GDM1 (cell line): ENCODE measurements at places on chromosomes 3 and 15.

- DNase-seq, result no peak
Measured at GRCh38 chr15:69792823-69793222, 304.9 kb downstream of the TLE3 start.

DNA sequence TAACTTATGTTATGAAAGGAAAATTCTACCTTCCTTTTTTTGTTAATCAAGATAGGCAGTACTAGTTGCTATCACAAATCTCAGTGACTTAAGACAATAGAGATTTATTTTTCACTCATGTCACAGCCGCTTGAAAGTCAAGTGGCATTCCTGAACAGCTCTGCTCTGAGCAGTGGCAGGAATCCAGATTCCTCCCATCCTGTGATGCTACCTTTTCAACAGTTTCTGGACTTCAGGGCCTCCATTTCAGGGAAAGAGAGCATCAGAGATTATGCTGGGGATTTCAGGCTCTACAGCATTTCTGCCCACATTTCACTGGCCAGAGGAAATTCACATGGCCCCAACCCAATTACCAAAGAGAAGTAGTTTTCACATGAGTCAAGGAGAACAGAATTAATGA lies 83.4 kb downstream of the IL1RAP start:
- no peak for DNase-seq

DNA sequence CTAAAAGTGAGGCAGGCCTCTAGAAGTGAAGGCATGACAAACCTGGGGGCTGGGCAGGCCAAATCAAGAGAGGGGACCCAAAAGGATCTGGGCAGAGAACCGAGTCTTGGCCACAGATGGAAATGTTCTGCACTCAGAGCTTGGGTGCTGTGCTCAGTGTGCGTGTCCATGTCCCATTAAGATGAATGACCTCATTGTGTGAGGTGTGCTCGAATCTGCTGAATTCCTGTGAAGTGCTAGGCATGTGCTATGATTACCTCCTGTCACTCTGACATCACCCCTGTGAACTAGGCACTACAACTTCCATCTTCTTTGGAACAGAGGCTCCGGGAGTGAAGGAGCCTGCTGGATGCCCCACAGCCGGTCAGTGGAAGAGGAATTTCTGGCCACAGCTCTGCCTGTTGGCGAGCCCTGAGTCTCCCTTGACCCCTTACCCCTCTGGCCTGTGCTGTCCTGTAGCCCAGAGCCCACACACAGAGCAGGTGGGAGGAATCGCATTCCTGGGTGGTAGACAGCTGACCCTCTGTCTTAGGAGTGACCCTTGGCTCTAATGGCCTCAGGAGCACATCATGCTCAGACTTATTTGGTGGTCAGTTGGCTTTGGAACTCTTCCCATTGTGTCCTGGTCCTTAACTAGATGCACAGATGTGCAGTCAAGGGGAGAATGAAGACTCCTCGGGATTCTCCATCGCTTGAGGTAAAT lies 67.6 kb upstream of the CTDSPL start:
- DNase-seq, result no peak

DNA sequence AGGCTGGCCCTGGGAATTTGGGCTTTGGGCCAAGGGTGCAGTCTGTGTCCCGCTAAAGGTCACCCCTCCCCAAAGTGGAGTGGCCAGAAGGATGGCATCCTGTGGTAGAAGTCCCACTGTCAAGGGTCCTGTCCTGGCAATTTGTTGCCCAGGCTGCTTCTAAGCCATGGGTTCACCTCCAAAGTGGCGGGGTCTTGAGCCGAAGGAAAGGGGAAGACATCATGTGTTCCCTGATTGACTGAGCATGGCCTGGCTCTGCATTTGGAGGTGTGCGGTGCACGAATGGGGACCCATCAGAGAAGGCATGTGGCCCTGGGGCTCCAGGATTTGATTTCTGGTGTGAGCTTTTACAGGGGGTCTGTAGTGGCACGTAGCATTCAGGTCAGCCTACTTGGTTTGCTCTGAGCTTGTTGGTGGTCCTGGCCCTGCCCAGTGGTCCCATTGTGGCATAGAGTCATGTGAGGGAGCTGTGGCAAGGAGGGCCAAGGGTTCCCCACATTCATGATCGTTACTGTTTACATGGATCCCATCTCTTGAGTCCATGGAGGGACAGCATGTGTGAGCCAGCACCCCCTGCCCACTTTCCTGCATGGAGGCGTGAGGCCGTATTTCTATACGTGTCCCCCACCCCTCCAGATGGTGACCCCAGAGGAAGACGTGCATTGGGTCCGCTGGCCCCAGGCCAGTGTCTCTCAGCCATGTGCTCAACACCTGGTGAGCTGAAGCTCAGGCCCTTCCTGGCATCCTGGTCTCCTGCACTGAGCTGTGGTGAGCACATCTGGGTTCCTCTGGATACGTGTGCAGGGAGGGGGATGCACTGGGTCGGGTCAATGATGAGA lies 225.1 kb downstream of the SNRPN start:
- no peak for DNase-seq

DNA sequence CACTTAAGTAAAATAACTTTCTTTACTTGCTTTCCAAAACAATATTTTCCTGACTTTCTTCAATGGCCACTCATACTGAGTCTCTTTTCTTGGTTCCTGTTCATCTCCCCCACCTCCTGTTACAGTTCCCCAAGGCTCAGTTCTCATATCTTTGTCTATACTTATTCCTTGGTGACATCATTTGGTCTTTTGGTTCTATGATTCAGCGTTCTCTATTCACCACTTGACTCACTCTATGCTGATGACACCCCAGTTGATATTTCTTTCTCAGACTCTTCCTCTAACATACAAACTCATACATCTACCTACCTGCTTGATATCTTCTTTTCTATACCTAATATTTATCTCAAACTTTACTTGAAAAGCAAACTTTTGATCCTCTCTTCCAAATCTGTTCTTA lies 85.0 kb upstream of the P3H2 start:
- no peak for DNase-seq

DNA sequence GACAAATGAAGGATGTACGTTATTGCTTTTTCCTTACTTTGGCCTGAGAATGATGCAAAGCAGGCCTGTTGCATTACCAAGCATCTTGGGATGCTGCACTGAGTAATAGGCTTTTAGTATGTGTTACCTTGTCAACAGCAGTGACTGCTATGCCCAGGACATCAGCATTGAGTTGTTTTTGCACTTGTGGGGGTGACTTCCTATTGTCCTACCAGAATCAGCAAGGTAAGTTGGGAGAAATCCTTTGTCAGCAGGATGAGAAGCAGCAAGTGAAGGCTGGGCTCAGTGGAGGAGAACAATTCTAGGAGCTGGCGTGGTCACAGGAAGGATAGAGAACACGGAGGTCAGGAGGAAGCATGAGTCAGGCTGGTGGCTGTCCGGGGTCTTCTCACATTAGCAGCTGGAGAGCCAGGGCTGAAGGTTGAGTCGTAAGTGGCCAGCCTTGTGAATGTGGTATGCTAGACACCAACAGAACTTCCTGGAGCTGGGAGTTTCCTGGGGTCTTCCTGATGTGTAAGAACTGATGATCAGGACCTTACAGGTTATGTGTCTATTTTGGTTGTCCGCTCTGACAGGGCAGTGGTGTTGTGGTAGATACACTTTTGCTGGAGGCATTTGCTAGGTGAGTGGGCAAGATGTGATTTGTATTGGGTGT lies 142.7 kb downstream of the FNDC3B start:
- no peak for DNase-seq

- DNase-seq, result no peak
Measured at GRCh38 chr3:196642434-196642833, 2.9 kb downstream of the NRROS start.

DNA sequence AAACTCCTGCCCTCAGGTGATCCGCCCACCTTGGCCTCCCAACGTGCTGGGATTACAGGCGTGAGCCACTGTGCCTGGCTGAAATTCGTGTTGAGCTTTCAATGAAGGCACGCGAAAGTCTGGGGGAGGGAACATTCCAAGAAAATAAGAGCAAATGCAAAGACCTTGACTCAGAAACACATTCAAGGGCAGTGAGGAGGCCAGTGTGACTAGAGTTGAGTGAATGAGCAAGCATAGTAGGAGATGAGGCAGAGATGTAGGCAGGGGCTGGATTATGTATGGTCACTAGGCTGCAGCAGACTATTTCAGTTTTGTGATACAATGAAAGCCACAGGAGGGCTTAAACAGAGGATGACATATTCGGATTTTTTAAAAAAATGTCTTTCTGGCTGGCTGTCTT lies 67.0 kb downstream of the SCN11A start:
- DNase-seq, result no peak

DNA sequence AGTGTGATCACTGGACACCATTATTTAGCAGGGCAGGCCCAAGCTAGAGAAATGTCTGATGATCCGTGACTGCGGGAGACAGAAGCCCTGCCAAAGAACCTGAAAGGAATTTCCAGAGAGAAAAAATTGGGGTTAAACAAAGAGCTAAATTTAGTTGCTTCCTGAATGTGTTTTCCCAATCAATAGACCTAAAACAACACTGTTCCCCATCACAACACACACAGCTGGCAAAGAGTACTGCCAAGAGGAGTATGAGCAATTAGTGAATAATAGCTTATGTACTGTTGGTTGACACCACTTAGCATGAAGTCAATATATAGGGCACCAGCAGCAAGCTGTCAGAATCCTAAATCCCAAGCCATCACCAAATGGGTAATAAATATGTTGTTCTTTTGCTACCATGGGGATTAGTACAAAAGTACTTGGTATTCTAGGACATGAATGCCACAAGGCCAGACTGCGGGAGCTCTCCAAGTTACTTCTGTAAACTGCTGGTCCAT lies 35.7 kb downstream of the CLK3 start:
- no peak for DNase-seq

DNA sequence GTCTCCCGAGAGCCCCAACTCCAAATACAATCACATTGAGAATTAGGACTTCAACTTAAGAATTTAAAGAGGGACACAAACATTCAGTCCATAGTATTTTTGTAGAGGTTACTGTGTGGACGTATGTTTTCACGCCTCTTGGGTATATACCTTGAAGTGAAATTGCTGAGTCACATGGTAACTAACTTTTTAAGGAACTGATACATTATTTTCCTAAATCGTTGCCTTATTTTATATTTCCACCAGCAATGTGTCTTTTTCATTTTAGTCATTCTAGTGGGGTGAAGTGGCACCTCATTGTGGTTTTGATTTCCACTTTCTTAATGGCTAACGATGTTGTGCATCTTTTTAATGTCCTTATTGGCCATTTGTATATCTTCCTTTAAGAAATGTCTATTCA lies 11.8 kb downstream of the PARP15 start:
- no peak for DNase-seq

GRCh38 chr3:148262980-148263379 lies 434.7 kb upstream of the AGTR1 start:
- no peak for DNase-seq

- DNase-seq, result no peak
Measured at GRCh38 chr3:194395778-194396538, 3.1 kb downstream of the GP5 start.

GRCh38 chr15:80441714-80442113 lies 37.5 kb downstream of the ARNT2 start:
- DNase-seq, result no peak

- DNase-seq, result no peak
Measured at GRCh38 chr3:64832098-64832497, 144.3 kb upstream of the ADAMTS9 start.

GRCh38 chr3:136255672-136256406 lies 5.7 kb downstream of the PCCB start:
- DNase-seq, result no peak

GRCh38 chr3:49177073-49177472 lies 5.7 kb downstream of the KLHDC8B start:
- no peak for DNase-seq

DNA sequence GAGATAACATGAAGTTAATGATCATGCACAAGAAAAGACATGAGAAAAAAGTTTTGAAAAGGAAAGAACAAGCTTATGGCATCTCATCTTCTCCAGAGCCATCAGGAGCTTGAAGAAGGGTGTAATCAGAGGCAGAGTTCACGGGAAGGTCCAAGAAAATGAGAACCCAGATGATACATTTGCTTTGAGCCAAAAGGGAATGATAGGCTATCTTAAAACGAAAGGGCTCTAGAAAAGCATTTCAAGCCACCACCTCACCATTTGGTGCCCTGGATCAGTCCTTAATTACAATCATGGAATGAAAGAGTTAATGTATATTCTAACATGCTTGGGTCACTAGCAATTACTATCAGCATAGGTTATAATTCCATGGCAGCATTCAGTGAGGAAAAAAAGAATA lies 781.8 kb downstream of the ROBO1 start:
- DNase-seq, result no peak

DNA sequence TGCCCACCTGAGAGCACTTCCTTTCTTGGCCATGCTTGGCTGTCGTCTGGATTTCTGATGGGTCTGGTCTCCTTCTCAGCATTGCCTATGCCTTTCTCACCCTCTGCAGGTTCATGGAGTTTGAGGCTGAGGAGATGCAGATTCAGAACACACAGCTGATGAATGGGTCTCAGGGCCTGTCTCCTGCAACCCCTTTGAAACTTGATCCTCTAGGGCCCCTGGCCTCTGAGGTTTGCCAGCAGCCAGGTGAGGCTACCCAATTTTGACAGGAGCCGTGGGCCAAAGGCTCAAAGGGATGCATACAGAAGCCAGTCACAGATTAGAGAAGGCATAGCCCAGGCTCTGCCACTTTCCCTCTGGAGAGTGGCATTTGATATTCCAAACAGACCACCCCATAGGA lies 10.5 kb downstream of the NUTM1 start:
- DNase-seq, result no peak

DNA sequence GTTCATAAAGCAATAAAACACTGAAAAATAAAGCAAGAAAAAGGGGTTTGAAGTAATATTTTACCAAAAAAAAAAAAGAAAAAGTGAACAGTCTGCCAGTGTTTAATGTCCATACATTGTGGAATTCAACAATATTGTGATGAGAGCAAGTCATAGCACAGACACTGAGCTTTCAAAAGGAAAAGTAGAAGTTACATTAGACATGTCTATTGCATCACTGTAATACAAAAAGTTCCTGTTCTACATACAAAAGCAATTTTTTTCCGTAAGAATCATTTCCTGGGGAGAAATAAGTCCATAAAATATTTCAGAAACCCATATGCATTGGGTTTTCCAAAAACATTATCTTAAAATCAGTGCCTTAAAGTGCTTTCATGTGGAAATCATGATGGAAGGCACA lies 11.8 kb upstream of the HDC start:
- DNase-seq, result no peak

DNA sequence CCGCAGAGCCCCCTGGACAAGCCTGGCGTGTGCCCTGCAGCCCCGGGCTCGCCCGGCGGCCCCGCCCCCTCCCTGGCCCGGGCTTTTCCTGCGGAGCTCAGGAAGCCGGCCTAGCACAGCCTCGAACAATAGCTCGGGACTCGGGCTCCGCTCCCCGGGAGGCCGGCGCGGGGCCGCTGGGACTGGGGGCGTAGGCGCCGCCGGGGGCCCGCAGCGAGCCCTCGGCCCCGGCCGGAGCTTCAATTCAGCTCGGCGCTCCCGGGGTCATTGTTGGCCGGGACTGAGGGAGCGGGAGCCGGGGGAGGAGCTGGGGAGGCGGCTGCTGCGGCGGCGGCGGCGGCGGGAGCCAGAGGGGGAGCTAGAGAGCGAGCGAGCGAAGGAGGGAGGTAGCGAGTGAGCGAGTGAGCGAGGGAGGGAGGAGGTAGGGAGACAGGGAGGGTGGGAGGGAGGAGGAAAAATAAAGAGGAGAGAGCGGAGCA lies 41.0 kb upstream of the ROPN1 start:
- DNase-seq, result no peak

GRCh38 chr15:72852273-72852672 lies 68.7 kb upstream of the ADPGK start:
- DNase-seq, result no peak

GRCh38 chr3:103614719-103615118 lies 1179.9 kb downstream of the ZPLD1 start:
- DNase-seq, result no peak
